ENCODE measurements at places on chromosomes 7 and 10.

GRCh38 chr10:91694170-91694794 lies 61.4 kb upstream of the PPP1R3C start:
- DNase-seq: no peak

DNA sequence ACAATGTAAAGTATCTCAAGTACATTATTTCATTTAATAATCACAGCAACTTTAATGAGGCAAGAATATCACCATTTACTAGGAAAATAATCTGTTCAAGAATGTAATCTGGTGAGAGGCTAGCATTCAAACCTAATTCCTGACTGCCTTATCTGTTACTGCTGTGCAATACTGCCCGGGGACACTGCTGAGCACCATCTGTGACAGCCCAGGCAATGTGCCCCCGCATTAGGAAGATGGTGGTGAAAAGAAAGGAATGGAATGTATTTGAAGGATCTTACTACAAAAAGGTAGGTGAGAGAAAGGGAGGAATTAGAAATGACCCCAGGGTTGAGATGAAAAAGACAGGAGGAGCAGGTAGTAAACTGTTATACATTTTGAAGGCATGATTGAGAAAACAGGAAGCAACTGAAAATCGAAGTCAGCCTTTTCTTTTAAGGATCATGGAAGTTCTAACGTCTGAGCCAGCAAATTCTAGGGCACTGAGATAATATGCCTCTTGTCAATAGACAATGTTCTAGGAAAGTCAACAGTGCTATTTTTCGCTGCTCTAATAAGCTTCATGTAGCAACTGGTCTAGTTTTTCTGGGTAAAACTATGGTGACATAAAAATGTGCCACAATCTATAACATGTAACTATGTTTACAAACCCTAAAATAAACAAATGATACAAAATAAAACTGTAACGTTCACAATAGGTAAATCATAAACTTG lies 90.4 kb downstream of the ETV1 start:
- no peak for DNase-seq

- no peak for DNase-seq
Observed at GRCh38 chr10:44436240-44436639, 51.3 kb upstream of the CXCL12 start.

GRCh38 chr7:131105799-131106680 lies 221.6 kb upstream of the MKLN1 start:
- DNase-seq: peak; percentile 71

DNA sequence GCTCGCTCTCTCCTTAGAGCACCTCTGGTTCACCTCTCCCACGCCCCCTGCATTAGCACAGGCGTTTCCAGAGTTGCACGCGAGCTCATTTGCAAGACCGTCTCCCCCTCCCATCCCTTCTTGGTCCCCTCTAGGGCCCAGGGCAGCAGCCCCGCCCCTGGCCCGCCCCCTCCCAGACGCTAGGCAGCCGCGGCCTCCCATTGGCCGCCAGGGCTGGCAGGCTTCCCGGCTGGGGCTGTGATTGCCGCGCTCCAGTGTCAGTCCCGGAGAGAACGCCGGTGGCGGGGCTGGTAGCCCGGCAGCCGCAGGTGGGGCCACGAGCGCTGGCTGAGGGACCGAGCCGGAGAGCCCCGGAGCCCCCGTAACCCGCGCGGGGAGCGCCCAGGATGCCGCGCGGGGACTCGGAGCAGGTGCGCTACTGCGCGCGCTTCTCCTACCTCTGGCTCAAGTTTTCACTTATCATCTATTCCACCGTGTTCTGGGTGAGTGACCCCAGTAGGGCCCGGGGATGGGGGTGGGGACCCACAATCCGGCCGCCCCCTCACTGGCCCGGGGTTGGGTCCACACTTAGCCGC lies at the start of gene TSPAN15:
Gene TSPAN15 (plus strand): TSS at position 257 of the 575 bp plus-strand sequence. CDS start 130 bp downstream, at position 387.
- DNase-seq: peak; percentile 55

Data from activated CD4-positive, CD25-positive, alpha-beta regulatory T cell (primary cell).